ENCODE measurements at places on chromosomes 7 and 10.

GRCh38 chr7:157699357-157700013, 362.7 kb downstream of the DNAJB6 start:
- no peak for DNase-seq

DNA sequence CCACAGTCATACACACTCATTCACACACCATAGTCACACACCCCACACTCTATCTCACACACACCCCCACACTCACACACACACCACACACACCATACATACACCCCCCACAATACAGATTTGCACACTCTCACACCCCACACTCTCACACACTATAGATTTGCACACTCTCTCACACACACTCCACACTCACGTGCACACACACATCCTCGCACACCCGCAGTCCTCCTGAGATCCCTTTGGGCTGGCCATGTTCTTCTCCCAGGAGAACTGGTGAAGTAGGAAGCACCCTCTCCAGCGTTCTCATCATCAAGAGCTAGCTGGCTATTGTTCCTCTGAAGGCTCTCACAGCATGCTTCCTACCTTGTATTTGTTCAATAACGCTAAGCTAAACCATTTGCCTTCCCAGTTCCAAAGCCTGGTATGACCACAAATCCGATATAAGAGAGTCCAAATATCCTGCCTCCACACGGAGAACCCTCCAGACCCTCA, 86.2 kb downstream of the HECW1 start:
- no peak for DNase-seq

GRCh38 chr10:121819049-121819448, 108.8 kb downstream of the ATE1 start:
- DNase-seq: no peak

DNA sequence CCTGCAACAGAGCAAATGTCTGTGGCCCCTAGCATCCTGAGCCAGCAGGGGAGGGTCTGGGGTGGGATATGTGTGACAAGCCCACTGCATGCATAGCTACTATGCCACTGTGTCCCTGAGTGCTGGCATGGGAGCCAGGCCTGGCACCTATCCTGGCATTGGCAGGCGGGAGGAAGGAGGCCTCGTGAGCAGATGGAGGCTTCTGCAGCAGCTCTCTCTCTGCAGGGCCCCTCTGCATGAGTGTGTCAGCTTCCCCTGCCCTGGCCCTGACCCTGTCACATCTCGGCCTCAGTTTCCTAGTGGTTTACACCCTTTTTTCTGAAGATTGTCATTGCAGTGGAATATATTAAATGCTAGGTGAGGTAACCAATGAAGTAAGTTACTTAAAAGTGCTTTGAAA, 13.1 kb upstream of the IMPDH1 start:
- DNase-seq: no peak
